ENCODE measurements at places on chromosomes 3 and 15.
A peak's percentile ranks its signal among the peaks of the same experiment; 100 is the strongest.

DNA sequence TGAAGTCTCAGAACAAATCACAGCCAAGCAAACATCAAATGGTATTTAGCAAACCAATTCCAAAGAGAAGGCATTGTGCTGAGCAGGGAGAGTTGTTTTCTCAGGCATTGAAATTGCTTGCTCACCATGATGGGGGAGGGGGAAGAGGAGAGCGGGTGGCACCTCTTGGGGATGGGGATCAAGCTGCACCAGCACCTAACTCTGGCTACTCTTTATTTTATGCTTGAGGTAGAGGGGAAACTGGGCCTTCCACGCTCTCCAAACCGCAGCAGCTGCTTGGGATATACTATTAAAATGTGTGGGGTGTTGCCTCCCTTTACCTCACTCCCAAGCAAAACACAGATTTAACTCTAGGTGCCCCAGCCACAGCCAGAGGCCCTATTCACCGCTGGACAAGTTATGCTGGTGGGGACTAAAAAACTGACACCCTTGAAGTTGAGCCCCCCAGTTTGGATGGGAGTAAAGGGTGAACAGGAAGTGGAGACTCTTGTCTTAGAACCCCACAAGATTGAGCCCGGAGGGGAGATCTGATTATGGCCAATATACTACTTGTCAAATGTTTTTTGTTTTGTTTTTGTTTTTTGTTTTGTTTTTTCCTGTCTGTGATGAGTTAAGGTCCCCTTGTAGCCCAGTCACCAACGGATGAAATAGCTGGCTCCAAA is 5.0 kb upstream of the FOXB1 start:
- DNase-seq, result no peak

DNA sequence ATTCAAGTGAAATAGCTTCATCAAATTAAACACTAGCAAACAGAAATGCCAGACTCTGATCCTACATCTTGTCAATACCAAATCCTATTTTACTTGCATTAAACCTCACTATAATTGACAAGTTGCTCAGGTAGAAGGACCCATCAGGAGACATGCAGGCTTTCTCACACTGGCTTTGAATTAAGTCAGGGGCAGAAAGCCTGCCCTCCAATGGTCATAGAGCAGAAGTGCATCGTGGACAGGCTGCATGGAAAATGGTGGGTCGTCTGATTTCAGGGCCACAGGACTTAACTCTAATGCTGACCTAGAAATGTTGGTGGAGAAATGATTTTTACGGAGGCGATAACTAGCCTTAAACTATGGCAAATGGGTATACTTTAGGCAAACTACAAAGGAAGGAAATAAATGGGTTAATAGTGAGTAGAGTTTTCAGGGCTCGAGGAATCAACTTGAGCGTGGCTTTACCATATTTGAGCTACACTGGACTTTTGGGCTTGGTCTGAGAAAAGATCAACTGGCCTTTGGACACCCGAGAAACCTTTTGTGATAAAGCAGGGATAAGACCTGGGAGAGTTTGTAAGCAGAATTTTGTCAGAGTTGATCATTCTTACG is 283.9 kb downstream of the GRM7 start:
- peak; percentile 13 for DNase-seq

- peak; percentile 7 for DNase-seq
Observed at GRCh38 chr3:130626049-130626448, 109.1 kb downstream of the COL6A6 start.

- no peak for DNase-seq
Observed at GRCh38 chr15:101556273-101556672, 66.8 kb upstream of the PCSK6 start.

- no peak for DNase-seq
Observed at GRCh38 chr15:67142092-67142766, 76.8 kb downstream of the SMAD3 start.

All from epithelial cell of esophagus (primary cell).